ENCODE measurements at places on chromosomes 6 and 20.
A peak's percentile ranks its signal among the peaks of the same experiment; 100 is the strongest.

GRCh38 chr6:167020206-167020605 lies 21.0 kb downstream of the CEP43 start:
- no peak for DNase-seq

GRCh38 chr6:150806790-150807189 lies 58.7 kb upstream of the MTHFD1L start:
- no peak for DNase-seq

GRCh38 chr6:12537389-12537788 lies 179.2 kb upstream of the PHACTR1 start:
- no peak for DNase-seq

- no peak for DNase-seq
Observed at GRCh38 chr6:834190-834589, 141.3 kb upstream of the EXOC2 start.

- no peak for DNase-seq
Observed at GRCh38 chr6:129498950-129499842, 210.8 kb downstream of the ARHGAP18 start.

DNA sequence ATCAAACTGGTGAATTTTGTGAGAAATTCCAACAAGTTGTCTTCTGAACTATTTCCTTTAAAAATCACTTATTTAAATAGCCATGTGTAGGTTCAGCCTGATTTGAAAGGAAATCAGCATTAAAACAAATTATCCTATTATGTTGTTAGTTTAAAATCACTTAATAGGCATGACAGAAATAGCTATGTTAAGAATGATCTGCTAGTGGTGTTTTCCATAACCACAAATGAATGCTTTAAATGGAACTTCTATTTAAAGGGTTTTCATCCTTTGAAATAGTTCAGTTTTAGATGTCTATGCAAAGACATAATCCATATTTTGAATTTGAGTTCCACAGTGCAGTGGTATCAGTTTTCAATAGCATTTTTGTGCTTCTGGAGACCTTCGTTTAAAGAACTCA lies 120.1 kb downstream of the PLEKHG1 start:
- DNase-seq: no peak

DNA sequence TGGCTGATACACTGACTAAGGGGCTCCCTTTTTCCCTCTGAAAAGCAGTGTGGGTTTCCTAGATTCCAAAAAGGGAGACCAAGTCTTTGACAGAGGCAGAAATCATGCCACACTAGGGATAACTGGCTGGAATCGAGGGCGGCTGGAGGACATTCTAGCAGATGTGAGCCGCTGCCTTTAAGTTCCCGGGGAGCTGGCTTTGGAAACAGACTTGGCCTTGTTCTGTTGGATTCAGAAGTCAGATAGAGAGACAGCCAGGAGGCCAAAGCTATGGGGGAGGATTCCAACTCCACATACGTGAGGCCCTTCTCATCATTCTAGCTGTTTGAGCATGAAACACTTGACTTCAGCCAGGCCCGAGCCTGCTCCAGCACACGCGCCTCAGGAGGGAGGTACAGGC lies 109.9 kb upstream of the FOXC1 start:
- no peak for DNase-seq

DNA sequence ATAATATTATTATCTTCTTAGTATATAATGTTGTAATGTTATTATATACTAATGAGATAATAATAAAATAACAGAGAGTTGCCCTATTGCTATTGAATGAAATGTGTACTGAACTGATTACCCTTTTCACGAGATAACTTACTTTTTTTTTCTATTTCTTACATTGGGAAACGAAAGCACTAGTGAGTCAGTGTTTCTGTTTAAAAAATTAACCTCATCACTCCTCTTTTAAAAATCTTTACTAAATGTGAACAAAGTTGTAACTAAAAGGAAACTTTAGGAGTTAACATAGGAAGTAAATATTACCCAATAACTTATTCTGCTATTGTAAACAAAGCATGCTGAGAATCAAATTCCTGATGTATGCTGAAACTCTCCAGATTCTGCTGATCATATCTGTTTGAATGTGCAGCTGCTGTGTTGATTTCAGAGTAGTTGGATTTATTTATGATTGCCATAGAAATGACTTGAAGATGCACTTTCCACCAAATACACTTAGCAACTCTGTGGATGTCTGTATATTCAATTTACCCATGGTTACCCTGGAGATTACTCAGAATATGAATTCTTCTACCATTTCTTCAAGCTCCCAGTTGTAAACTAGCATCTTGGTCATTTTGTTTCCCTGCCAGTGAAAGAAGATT lies 523.4 kb downstream of the TENT5A start:
- no peak for DNase-seq

- no peak for DNase-seq
Observed at GRCh38 chr6:159727717-159728445, 575 bp downstream of the WTAP start.

GRCh38 chr6:29589423-29590048 lies 4.6 kb downstream of the OR2H2 start:
- peak; percentile 43 for DNase-seq
